ENCODE measurements at places on chromosomes 5 and 9.

- DNase-seq: no peak
These were observed 196.4 kb upstream of the PTGER4 start for GRCh38 chr5:40483316-40483715.

GRCh38 chr9:98894761-98895160 lies 48.9 kb upstream of the COL15A1 start:
- DNase-seq: no peak

GRCh38 chr5:133993185-133993936 lies 11.4 kb downstream of the VDAC1 start:
- no peak for DNase-seq

DNA sequence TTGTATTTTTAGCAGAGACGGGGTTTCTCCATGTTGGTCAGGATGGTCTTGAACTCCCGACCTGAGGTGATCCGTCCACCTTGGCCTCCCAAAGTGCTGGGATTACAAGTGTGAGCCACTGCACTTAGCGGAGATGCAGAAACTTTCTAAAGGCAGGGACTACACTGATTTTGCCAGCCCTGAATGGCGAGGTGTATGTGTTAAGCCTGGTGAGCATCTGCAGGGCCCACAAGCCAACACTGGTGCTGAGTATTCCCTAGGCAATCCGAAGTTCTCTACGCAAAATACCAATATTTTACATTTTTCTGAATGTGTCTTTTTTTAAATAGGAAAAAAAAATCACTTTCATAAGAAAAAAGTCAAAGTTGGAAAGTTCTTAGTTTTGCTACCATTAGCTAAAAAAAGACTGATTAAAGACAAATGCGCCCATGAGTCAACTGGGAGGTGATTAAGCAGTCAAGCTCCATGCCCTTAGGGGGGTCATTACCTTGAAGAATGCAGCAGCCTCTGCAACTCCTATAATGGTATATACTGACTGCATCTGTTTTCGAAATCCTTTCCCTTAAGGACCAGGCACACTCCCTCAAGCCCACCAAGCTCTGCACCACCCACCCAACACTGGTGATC lies 502.8 kb downstream of the BNC2 start:
- no peak for DNase-seq

DNA sequence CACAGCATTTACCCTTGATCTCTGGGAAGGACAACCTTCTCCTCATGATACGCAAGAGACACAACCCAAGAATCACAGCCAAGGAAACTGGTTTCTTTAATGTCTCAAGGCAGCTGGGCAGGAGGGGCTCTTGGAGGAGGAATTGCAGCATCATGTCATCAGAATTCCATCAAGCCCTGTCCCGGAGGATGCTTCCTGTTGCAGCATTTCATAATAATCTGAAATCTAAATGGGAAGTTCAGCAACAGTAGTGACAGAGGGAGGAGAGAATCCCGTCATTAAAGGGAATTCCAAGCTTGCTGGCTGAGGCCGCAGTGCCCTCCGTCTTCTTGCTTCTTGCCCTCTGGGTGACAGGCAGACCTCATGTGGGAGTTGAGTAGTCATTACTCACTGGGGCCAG lies 192.7 kb downstream of the TENT4A start:
- peak; percentile 33 for DNase-seq

DNA sequence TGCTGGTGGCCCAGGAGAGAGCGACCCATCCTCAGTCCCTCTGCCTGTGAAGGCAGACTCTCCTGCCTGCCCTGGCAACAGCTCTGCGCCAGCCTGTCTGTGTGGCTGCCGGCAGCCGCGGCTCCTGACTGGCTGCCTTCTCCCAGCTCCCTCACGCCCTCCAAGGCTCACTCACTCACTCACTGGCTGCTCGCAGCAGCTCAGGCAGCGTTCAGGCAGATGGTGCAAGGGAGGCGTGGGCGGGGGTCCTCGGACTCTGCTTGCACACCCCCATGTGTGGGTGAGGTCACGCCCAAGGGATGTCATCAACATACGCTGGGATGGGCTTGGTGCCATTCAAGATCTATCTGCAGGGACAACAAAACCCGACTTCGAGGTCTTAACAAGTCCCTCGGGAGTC lies 66.7 kb downstream of the DAB2IP start:
- peak; percentile 61 for DNase-seq

DNA sequence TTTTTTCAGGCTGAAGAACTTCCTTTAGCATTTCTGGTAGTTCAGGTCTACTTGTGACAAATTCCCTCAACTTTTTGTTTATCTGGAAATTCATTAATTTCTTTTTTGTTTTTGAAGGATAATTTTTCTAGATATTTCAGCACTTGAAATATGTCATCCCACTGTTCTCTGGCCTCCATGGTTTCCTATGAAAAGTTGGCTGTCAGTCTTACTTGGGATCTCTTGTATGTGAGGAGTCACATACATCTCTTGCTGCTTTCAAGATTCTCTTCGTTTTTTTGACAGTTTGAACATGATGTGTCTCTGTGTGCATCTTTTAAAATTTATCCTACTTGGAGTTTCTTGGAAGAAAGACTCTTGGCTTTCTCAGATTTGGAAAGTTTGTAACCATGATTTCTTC lies 79.5 kb downstream of the RIC1 start:
- DNase-seq: no peak

DNA sequence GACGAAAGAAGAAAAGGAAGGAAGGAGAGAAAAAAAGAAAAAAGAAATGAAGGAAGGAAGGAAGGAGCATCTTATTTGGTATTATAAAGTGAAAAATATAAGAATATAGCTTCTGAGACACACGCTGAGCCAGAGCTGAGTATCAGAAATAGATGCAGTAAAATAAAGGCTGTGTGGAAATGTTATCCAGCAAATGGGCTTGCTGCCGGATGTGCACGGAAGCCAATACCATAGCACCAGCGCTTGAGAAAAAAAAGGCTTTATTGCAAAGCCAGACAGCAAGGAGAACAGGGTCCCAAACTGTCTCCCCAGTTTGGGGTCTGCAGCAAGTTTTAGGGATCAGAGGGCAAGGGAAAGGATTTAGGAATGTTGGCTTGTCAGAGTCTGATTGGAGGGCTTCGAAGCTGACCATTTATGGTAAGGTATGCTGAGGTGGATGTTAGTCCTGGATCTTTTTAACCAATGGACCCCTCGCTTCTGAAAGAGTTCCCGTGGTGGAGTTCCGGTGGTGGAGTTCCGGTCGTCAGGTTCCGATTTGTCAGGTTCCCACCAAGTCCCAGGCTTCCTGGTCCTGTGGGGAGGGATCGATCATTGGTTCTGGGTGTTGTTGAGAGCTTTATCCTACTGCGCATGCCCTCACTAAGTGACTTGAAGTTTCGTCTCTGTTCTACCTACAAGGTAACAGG lies 70.4 kb downstream of the SFXN1 start:
- DNase-seq: no peak

- no peak for DNase-seq
These were observed 392.2 kb upstream of the KLF4 start for GRCh38 chr9:107881626-107882300.

GRCh38 chr5:164481270-164481669 lies 975.9 kb downstream of the MAT2B start:
- DNase-seq: no peak

GRCh38 chr9:125601961-125602360 lies 105.0 kb downstream of the MAPKAP1 start:
- no peak for DNase-seq

DNA sequence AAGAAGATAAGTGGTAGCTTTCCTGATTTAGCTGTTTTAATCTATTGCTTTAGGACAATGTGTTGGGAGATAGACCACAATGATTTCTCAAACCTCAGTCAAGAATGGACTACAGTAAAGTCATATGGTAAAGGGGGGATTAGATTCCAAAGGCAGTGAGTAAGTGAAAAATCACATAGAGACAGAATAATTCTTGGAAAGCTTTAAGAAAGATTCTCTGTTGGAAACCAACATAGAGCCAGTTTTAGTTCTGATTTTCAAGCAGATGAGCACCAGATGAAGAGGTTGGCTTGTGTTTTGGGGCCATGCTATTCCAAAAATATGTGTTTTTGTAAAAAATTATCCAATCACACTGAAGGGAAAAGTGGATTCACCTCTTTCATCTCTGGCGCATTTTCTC lies 256.8 kb upstream of the RPS23 start:
- no peak for DNase-seq

DNA sequence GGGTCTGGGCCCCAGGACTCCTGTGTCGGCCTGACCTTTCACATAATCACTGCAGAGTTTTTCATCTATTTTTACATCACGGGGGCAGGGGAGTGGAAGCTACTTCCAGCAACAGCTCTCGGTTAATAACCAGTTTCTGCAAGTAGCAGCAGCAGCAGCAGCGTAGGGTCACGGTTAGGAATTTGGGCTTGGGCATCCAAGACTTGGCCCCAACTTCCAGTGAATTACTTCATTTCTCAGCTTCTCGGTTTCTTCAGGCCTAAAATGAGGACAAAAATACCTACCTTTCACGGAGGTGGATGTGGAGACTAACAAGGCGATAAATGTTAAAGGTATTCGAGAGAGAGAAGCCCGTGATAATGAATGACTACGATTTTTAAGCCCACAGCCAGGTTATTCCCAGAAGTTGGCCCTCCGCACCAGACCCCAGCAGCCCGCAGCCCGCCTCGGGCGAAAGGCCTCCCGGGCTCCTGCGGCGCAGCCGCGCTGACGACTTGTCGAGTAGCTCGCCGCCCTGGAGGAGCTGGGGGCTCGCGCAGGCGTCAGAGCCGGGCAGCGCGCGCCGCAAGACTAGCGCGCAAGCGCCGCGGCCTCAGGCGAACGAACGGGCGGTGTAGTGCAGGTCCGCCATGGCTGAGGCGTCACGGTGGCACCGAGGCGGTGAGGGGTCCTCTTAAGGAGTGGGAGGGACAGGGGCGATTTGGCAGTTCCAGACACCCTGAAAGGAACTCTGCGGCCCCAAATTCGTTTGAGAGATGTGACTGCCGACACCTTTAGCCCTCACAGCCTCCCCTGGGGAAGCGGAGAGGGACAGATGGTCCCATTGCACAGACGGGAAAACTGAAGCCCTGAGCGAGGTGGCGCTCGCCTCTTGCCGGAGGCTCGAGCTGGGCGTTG lies at the start of gene PKD2L2:
Gene PKD2L2, plus strand, starts transcription at position 595 of the 897 bp plus-strand sequence. Its CDS starts 35 bp downstream, at position 630.
- DNase-seq: peak; percentile 91

DNA sequence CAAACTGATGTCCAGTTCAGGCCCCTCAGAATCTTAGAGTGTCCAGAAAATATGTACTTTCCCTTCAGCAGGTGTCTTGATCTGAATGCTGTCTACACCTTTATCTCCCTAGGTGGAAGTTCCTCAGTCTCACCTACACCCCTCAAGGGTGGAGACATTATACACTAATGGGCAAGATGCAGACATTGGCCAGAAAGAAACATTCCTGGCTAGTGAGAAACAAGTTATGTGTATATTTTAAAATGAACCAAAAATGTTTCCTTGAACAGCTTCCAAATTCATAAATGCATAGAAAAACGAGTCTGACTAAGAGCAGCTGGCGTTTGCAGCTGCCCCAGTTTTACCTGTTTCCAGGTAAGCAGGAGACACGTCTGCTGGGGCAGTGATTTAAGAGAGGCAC lies 140.5 kb upstream of the IRX4 start:
- DNase-seq: no peak

Measured in right hindlimb (tissue), 1 donor.